ENCODE measurements at places on chromosomes 1 and 21. TPM values are rescaled to one million over a fixed set of nuclear protein-coding genes. Genes with fewer than 3 reads are reported as not detected.

DNA sequence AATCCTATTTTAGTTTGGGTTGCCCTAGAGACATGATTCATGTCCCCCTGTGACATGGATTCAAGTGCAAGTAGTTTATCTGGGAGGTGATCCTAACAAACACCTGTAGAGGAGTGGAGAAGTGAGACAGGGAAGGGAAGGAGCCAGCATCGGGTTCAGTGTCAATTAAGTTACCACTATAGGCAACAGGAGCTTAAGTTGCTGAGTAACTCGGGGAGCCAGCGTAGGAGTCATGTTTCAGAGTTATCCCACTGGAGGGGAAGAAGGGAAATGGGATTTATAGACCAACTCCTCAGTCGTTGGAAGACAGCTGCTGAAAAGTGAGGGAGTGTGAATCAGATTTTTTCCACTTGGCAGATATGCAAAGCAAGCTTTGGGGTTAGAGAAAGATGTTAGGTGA lies 54.9 kb downstream of the SLC30A7 start:
- H3K4me1 ChIP-seq: peaks cover 21% of the 10 kb centered on the region
- H3K36me3 ChIP-seq: peaks cover 15% of the 10 kb centered on the region
- no peak overlapping the region for H3K4me3 ChIP-seq
- no peak overlapping the region for H3K27ac ChIP-seq
- no peaks in the 10 kb centered on the region for H3K27me3 ChIP-seq

DNA sequence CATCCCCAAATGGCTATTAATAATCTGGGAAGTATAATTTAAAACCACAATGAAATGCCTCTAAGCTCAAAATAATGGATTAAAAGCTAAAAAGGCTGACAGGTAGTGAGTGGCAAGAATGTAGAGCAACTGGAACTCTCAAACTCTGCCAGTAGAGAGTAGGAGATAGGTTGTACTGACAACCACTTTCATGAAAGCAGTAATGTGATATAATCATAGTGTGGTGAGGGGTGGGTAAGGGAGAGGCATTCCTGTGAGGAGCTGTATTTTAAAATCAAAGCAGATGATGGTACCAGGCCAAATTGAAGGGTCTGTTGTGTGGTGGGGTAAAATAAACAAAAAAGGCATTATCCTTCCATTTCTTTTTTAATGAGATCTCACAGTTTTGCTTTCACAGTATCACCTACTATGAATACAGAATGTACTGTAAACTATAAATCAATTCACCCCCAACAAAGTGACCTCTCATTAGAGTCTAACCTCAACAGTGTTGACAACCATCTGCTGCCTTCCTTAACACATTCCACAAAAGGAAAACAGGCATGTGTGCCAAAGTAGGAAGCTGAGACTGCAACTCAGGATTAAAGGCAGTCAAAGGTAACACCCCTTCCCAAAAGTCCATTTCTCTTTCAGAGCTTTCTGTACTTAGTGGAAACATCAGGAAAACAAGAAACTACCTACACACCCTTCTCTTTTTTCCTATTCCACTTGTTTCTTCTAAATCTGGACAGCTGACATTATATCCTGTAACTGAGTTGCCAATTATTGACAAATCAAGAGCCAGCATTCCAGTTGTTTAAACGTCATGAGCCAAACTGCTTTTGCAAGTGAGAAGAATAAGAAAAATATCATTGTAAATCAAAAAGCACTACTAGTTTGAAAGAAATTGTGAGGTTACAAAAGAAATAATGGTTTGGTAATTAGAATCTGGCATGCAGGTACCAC lies 130.8 kb downstream of the FAF1 start:
- no peak for DNase-seq
- no peaks in the 10 kb centered on the region for H3K36me3 ChIP-seq
- no peak overlapping the region for H3K27ac ChIP-seq
- no peak overlapping the region for H3K4me3 ChIP-seq

DNA sequence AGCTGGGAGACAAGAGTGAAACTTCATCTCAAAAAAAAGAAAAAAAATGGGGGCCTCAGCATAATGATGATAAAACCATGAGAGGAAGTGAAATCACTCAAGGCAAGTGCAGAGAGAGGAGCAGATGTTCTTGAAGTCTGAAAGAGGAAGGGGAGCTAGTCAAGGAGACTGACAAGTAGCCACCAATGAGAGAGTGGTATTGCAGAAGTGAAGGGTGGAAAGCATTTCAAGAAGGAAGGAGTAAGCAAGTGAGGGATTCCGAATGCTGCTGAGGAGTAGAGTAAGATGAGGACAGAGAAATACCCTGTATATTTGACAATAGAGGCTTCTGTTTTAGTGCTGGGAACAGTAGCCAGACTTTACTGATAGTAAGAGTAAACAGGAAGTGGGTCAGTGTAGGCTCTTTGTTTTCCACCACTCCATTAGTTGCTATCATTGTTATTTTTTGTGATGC lies 2.9 kb downstream of the TATDN3 start:
- DNase-seq: no peak
- H3K4me3 ChIP-seq: no peak overlapping the region
- no peak overlapping the region for H3K27ac ChIP-seq

- H3K27ac ChIP-seq: no peak overlapping the region
- no peaks in the 10 kb centered on the region for H3K36me3 ChIP-seq
- peaks cover 8% of the 10 kb centered on the region for H3K4me1 ChIP-seq
These were observed 10.4 kb downstream of the NR5A2 start for GRCh38 chr1:200037904-200038303.

DNA sequence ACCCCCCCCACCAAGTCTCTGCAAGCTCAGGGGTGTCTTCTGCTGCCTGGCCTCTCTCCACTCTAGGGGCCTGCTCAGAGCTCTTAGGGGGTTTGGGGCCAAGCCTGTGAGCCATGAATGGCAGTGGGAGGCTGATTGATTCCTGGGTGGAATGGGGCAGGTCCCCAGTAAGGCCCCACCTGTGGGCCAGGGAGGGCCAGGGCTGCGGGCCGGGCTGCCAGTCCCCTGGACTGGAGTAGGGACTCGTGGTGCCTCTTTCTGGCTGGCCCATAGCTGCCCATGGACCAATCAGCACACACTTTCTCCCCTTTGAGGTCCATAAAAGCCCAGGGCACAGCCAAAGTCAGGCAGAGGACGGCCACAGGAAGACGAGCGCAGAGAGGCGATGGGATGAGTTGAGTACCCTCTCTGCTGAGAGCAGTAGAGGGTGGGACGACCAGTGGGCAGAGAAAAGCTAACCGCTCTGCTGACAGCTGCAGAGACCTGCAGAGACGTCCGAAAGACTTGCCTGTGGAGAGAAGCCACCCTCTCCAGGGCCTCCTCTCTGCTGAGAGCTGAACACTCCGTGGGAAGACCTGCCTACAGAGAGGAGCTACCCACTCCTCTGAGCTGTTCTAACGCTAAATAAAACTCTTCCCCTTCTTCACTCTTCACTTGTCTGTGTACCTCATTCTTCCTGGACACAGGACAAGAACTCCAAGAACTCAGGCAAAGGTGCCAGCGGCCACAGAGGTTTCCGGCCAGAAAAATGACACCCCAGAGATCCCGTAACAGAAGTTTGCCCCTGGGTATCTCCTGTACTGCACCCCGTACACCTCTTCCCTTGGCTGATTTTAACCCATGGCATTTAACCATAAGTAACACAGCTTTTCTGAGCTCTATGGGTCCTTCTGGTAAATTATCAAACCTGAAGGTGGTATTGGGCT lies 38.2 kb upstream of the TARDBP start:
- no peak overlapping the region for H3K27ac ChIP-seq
- DNase-seq: no peak
- no peaks in the 10 kb centered on the region for H3K36me3 ChIP-seq
- no peaks in the 10 kb centered on the region for H3K27me3 ChIP-seq
- no peak overlapping the region for H3K4me3 ChIP-seq

DNA sequence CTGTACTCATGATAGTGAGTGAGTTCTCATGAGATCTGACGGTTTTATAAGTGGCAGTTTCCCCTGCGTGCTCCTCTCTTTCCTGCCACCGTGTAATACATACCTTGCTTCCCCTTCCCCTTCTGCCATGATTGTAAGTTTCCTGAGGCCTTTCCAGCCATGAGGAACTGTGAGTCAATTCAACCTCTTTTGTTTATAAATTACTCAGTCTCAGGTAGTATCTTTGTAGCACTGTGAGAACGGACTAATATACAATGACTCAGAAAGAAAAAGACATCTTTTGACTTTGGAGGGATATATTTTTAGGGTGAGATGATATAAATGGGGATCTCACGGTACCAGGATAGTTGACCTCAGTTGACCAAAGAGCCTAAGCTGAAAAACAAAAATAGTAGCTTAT lies 74.7 kb upstream of the BACH1 start:
- H3K4me3 ChIP-seq: no peak overlapping the region
- no peaks in the 10 kb centered on the region for H3K36me3 ChIP-seq
- H3K27me3 ChIP-seq: no peaks in the 10 kb centered on the region
- no peak overlapping the region for H3K27ac ChIP-seq
- peaks cover 17% of the 10 kb centered on the region for H3K4me1 ChIP-seq

DNA sequence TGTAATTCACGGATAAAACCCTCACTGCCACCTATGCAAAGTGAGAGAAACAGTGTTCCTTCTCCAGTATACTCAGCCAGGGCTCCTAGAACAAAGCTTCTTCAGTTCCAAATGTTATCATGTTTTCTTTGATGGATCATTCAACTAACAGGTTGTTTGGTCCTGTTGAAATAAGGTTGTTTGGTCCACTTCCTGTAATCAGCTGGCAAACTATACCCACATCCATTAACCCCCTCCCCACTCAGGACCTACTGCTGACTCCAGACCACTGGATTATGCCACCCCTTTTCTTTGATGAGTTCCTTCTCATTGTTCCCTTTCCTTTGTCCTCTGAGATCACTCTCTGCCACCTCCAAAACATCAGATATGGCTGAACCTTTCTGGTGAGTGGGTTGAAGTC lies 267.7 kb upstream of the USP25 start:
- DNase-seq: no peak
- no peaks in the 10 kb centered on the region for H3K27me3 ChIP-seq
- no peaks in the 10 kb centered on the region for H3K36me3 ChIP-seq
- H3K27ac ChIP-seq: no peak overlapping the region

- H3K4me1 ChIP-seq: no peaks in the 10 kb centered on the region
- H3K27me3 ChIP-seq: no peaks in the 10 kb centered on the region
- no peak overlapping the region for H3K27ac ChIP-seq
- H3K4me3 ChIP-seq: no peak overlapping the region
These were observed 415.6 kb downstream of the SMYD3 start for GRCh38 chr1:246091477-246091876.

DNA sequence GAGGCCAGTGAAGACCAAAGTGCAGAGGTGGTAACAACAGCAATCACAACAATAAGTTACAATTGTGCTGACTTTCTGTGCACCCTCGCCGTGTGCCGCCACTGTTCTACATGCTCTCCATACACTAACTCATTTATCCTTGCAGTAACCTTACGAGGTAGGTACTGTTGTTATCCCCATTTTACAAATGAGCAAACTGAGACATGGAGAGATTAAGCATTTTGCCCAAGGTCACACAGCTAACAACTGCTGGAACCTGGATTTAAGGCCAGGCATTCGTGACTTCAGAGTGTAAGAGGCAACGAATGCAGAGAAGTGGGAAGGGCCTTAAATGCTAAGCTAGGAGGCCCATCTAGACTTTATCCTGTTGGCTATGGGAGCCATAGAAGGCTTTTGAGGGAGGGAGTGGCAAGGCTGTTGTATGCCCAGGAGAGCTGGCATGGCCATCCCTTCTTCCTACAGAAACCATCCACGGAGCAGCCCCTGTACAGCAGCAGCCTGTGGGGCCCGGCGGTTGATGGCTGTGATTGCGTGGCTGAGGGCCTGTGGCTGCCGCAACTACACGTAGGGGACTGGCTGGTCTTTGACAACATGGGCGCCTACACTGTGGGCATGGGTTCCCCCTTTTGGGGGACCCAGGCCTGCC lies 36.6 kb downstream of the AZIN2 start:
- no peaks in the 10 kb centered on the region for H3K27me3 ChIP-seq
- no peaks in the 10 kb centered on the region for H3K4me1 ChIP-seq
- H3K4me3 ChIP-seq: no peak overlapping the region
- no peaks in the 10 kb centered on the region for H3K36me3 ChIP-seq
- no peak for DNase-seq

MYCL gene
- 6.2 TPM for total RNA-seq

FCGR2B gene
- not detected for total RNA-seq

SGIP1 gene
- not detected for total RNA-seq

Measured in PC-9 (cell line).